ENCODE measurements at places on chromosomes 4 and X.

- DNase-seq: no peak
These were observed 9.5 kb downstream of the ETFDH start for GRCh38 chr4:158681629-158682028.

DNA sequence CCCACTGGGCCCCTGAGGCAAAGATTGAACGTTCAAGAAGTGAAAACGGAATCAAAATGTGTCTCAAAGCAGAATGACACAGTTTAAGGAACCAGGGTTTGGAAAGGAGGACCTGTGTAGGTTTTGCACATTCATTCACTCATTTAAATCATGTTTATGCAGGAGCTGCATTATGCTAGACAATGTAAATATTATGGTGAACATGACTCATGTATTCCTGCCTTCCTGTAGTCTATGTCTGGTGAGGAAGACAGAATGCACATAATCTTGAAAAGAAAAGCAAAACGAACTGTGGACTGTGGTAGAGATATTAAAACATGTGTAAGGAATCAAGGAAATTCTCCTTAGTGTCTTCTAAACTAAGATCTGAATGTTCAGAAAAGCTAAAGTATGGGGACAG is 311.8 kb upstream of the SMIM31 start:
- no peak for DNase-seq

- DNase-seq: no peak
These were observed 77.2 kb downstream of the CRMP1 start for GRCh38 chr4:5815641-5816040.

- DNase-seq: no peak
These were observed 123.0 kb upstream of the PPP1R2C start for GRCh38 chrX:42900947-42901346.

GRCh38 chr4:16914208-16914607 is 15.8 kb upstream of the LDB2 start:
- no peak for DNase-seq

DNA sequence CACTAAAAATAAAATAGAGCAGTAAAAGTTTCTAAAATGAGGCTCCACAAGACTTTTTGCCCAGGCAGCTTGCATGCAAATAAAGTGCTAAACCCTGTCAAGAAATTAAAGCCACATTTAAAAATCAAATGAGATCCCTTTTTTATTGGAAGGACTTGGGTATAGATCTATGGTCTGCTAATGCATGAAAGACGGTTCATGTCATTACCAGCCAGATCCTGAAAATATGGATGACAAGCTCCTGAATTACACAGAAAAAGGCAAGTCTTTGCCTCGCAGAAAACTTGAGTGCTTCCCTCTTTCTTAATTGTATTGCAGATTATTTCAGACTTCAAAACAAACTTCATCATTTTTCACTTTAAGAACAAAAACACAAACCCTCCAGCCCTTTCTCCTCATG is 169.6 kb downstream of the LDB2 start:
- DNase-seq: no peak

DNA sequence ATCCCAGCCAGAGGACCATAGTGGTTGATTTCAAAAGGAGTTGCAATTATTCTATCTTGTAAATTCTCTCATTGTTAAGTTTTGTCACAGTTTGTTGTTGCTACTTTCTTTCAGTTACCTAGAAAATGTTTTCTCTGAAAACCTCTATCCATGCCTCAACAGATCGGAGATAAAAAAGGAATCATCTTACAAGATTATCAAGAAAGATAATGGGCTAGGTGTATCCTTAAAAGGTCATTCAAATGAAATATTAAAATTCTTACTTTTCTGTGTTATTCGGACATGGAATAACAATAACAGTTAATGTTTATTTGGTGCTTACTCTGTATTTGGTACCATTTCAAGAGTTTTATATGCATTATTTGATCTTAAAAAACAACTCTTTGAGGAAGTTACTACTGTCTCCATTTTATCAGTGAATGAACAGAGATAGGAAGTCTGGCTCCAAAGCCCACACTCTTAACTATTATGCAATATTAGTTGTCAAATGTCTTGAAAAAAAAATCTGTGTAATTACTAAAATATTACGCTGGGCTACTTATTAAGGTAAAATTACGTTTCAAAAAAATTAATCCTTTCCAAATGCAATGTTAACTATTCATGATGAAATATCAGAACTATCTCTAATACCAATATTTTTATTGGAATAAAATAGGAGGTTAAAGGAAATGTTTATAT is 97.5 kb downstream of the SNCA start:
- DNase-seq: no peak

GRCh38 chr4:141643557-141643956 is 7.2 kb downstream of the IL15 start:
- DNase-seq: no peak

GRCh38 chrX:137031039-137031438 is 2.8 kb downstream of the GPR101 start:
- DNase-seq: no peak

DNA sequence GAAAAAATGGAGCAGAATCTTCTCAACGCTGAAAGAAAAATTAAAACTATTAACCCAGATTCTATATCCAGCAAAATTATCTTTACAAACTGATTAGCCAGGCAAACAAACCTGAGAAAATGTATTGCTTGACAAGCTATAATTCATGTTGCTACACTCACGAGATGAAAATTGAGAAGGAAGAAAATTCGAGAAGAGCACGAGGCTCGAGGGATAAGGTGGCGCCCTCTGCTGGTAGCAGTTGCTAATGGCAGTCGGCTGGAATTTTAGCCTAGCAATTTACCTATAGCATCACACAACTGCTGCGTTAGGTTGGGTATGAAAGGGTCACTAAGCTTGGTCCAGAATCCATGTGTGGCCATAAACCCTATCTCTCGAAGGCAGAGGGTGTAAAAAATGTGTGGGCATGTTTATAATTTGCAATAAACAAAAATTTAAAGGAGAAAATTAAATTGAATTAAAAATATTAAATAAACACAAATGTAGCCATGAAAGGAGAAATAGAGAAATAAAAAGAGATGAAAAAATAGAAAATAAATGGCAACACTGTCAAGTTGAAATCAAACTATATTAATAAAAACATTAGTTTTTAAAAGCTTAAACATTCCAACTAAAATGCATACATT is 126.6 kb downstream of the PPP4R3C start:
- DNase-seq: no peak

GRCh38 chr4:150950657-150951288 is 64.3 kb downstream of the LRBA start:
- no peak for DNase-seq

- no peak for DNase-seq
These were observed 1215.3 kb downstream of the PCDH18 start for GRCh38 chr4:136316961-136317360.

DNA sequence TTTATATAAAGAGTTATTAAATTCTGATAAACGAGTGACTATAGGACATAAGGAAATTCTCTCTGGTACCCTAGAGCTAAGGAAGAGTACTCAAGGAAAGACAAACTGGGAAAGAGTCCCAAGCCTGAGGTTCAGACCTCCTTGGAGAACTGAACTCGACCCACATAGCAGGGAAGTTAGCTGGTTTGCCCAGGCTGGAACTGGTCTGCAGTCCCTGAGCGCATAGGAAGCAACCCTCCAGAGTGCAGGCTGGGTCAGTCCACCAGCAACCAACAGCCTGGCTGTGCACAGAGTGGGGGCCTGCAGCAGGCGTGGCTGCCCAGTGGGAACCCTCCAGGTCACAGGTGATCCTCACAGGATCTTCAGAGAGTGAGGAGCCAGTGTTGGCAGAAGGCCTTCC is 114.1 kb downstream of the SOWAHB start:
- DNase-seq: no peak

DNA sequence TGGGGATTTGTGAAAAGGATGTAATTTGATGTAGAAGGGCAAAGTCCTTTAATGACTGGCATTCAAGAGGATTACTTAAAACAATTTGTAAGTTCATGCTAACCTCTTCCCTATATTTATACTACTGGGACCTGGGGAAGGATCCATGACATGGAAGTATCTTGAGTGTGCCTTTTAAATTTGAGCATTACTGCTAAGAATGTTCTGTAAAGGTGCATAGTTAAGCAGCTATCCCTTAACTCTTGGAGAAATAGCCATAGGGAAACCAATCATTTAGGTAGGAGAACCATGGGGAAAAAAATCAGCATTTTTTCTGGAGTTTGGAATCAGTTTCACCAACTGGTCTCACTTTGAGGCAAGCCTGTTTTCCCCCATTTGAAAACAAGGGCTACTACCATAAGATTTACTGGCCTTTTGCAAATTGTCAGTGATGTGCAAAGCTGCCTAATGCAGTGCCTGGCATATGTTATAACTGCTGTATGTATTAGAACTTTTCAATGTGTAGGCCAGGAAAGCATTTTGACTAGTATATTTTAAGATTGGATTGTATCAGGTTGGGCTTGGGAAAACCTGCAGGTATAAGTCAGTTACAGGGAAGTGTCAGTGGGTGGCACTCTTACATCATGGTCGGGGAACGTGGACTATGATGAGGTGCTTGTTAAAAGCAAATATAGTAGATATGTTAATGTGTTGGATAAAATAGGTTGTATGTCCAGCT is 72.1 kb downstream of the PRSS12 start:
- no peak for DNase-seq

GRCh38 chrX:128619490-128619889 is 567.3 kb upstream of the ACTRT1 start:
- DNase-seq: no peak
